Stimulated activated effector memory CD8-positive, alpha-beta T cell treated with anti-CD3 and anti-CD28 coated beads, Interleukin-12 subunit alpha, Interleukin-12 subunit beta, amount 100 ng/mL, for 72 hours (primary cell): ENCODE measurements at places on chromosomes 7 and 10.

DNA sequence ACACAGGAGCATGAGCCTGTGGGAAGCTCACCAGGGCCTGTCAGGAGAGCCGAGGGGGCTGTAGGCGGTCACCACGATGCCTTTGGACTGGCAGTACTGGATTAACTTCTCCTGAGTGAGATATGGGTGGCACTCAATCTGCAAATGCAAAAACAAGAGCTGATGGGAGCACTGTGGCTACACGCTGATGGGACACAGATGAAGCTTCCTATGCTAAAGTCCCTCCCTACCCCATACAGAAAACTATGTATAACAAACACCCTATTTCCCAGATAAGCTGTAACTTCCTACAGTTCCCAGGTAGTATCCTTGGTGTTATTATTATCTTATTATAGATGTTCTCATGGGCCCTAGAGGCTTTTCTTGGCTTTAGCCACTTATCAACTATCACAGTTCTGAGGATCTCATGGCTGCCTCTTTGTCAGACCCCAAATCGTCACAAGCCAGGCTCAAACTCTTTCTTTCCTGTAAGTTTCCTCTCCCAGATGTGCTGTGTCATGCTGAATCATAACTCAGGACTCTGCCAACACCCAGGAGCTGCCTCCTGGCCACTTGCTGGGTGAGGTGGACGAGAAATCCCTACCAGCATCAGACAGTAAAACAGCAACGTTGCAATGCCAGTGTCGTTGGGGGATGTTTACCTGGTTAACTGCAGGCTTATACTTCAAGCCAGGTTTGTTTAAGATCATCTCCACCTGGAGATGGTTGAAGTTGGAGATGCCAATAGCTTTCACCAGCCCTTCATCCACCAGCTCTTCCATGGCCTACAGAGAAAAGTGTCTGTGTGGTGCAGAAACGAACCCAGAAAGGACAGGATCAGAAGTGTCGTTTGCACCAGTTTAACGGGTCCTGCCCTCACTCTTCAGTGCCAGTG lies 10.3 kb downstream of the AKR1B1 start:
- no peak for DNase-seq

DNA sequence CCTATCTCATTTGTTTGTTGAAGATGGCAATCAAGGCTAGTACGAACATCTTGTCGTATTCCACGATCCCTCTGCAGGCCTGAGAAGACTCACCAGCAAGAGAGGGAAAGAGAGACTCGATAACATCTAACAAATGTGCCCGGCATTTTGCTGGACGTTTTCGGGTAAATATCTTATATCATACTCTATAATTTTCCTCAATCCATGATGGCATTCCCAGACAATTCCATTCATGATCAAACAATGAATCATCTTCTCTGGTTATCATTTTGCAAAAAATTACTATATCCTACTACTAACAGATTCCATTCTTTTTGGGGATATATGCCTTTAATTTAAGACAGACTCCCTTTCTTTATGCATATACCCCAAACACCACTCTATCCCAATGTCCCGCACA lies 118.1 kb downstream of the TYW1B start:
- DNase-seq, result no peak

- DNase-seq, result no peak
Measured at GRCh38 chr7:47572094-47572445, 9.8 kb downstream of the TNS3 start.

DNA sequence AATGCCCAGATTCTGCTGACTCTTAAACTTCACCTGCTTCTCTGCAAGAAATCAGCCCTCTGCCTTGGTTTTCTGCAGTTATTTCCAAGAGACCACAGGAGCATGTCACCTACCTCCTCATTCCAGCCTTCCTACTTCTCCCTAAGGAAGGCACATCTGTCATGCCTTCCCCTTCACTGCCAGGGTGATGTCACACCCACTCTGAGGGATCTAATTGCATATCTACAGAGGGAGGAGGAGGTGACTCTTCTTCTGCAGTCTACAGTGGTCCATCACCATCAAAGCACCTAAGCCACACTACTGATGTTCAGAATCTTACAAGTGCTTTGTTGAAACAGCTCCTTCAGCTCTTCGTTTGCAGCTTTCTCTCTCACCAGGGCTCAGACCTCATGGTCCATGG lies 275.5 kb downstream of the FGFR2 start:
- DNase-seq, result no peak

GRCh38 chr10:132627666-132628531 lies 90.3 kb downstream of the INPP5A start:
- no peak for DNase-seq

GRCh38 chr7:74222851-74223710 lies 13.3 kb downstream of the LAT2 start:
- DNase-seq, result no peak

DNA sequence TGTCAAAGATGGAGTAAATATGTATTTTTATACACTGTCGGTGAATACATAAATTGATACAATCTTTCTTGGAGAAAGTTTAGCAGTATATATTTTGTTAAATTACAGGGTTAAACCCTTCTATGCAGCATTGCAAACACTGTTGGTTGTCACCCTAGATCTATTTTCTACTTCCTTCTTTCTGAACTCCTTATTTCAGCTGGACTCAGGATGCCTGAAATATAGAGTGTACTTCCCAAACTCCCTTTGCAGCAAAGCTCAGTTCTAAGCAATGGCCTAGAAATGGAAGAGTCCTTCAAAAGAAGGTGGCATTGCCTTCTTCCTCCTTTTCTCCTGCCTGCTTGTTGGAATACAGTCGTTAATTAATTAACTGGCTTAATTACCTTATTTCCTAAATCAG lies 20.6 kb downstream of the CUBN start:
- DNase-seq, result no peak

DNA sequence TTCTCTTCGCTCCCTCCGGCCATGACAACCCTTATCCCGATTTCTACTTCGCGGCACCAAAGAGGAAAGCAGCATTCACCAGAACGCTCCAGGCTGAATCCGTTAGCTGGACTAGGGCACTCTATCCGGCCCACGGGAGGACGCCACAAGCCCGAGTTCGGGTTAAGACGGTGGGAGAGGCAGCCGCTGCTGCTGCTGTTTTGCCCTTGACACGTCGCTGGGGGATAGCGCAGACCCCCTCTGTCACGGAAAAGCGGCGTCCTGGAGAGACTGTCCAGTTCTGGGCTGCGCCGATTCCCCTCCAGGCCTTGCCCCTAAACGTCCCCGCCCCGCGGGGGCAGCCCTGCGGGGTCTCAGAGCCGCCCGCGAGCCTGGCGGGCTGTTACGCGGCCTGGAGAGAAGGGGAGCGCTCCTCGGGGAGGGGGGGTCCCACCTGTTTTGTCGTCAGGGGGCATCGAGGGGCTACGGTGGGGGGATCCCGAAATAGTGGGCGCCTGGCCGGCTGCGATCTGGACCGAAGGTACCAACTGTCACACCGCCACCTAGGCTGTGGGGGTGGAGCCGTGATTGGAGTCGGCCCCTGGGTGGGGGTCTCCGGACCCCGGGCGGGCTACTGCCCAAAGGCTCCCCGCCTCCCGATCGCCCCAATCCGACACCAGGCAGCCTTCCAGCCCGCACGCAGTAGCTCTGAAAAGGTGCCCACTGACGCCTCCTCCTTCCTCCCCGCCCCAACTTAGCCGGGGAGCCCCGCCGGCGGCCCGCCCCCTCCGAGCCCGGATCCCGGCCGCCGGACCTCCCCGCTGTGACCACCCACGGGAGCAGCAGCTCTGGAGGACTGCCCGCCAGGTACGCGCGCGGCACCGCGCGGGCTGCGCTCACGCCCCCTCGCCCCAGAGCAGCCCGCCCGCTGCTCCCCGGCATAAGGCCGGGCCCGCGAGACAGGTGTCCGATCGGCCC lies 772 bp downstream of the SGMS1 start:
- peak; percentile 13 for DNase-seq

DNA sequence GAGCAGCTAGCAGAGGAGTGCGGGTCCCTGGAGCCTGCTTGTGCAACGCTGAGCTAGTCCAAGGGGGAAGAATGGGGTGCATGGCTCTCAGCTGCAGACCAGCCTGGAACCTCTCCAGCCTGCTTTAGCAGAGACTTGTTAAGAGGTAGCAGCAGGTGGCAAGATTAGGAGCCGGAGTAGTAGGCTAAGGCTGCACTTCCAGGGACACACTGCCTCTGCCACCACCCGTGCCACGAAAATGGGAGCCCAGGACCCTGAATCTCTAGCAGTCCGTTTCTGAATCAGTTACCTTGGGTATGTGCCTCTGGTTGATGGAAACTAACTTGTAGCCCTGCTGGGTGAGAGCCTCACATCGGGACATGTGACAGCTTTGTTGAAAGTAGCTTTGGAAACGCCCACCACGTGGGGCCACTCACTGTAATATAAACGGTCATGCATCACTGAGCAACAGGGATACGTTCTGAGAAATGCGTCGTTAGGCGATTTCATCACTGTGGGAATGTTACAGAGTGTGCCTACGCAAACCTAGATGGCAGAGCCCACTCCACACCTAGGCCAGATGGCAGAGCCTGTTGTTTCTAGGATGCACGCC lies 25.9 kb downstream of the HTRA1 start:
- no peak for DNase-seq

GRCh38 chr7:25834050-25834449 lies 317.9 kb upstream of the NFE2L3 start:
- no peak for DNase-seq

- no peak for DNase-seq
Measured at GRCh38 chr7:132394283-132395198, 181.7 kb downstream of the PLXNA4 start.

GRCh38 chr10:12510501-12510941 lies 161.2 kb downstream of the CAMK1D start:
- DNase-seq, result no peak

- no peak for DNase-seq
Measured at GRCh38 chr7:99843808-99844207, 16.0 kb downstream of the CYP3A43 start.

DNA sequence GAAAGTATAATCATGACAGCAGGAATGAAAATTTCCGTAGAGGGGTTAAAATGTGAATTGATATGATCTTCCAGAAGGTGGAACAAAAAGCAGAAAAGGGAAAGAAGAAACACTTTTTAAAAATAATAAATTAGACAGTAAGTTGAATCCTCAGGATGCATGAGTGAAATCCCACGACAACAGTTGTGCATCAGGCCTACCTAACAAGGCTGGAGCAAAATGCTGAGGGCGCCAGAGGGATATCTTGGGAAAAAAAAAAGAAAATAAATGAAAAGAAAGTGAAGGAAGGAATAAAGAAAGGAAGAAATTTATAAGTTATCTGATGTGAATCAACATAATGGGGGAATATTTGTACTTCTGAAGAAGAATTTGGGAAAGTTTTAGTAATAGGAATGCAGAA lies 13.0 kb upstream of the HUS1 start:
- no peak for DNase-seq

- no peak for DNase-seq
Measured at GRCh38 chr7:129859183-129859582, 93.6 kb downstream of the UBE2H start.

- DNase-seq, result no peak
Measured at GRCh38 chr10:24207341-24207740, 1.6 kb upstream of the KIAA1217 start.

DNA sequence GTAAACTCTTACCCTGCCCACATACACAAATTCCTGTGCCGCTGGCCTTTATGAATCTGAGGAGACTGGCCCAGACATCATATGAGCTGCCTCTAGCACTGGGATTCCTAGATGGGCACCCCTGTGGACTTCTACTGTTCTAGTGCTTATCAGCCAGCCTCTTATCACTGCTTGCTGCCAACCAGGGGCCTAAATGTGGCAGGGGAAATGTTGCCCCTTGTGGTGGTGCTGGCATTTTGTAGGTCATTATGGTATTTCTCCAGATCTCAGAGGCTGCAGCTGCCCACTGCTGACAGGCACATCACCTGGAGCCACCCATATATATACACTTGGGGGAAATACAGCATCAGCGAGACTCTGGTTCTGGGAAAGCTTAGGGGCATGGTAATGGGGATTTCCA lies 5.4 kb downstream of the SFR1 start:
- no peak for DNase-seq

- no peak for DNase-seq
Measured at GRCh38 chr7:51244053-51244452, 72.6 kb downstream of the COBL start.
